ENCODE measurements at places on chromosomes 11 and 22. TPM values are rescaled to one million over a fixed set of nuclear protein-coding genes. Genes with fewer than 3 reads are reported as not detected.

Gene TRIM22
- 46.8 TPM for total RNA-seq

- peak; percentile 68 for DNase-seq
Measured at GRCh38 chr11:27995083-27995482, 112.9 kb downstream of the KIF18A start.

GRCh38 chr11:46593550-46594373 is at the start of gene AMBRA1:
Gene AMBRA1, minus strand, starts transcription at chr11:46594023. Its CDS starts 45,643 bp downstream, at chr11:46548380.
- peak; percentile 92 for DNase-seq

GRCh38 chr11:117058761-117059261 is 39.4 kb downstream of the SIK3 start:
- DNase-seq, result peak; percentile 68

Data from IMR-90 (cell line).